ENCODE measurements at places on chromosomes 4 and X. TPM values are rescaled to one million over a fixed set of nuclear protein-coding genes. Genes with fewer than 3 reads are reported as not detected.

SPANXA1 gene
- not detected for total RNA-seq

DNA sequence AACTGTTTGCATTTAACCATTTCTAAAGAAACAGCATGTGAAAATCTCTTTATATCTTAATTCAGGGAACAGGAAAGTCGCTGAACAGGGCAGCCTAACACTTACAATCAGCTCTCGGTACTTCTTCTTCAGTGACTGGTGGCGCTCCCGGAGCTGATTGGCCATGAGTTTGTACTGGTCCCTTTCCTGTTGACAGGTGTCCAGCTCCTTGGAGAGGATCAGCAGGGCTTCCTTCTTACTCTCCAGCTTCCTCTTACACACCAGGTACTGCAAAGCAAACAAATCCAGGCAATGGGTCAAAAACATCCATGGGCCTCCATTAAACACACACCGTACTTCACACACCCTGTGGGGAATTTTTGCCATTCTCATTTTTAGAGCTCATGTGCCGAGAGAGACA lies 36.4 kb downstream of the CCDC149 start:
- H3K36me3 ChIP-seq = peaks cover 10% of the 10 kb centered on the region
- no peak overlapping the region for H3K4me3 ChIP-seq
- DNase-seq = no peak
- H3K27ac ChIP-seq = no peak overlapping the region
- peaks cover 16% of the 10 kb centered on the region for H3K4me1 ChIP-seq
- H3K27me3 ChIP-seq = no peaks in the 10 kb centered on the region

DNA sequence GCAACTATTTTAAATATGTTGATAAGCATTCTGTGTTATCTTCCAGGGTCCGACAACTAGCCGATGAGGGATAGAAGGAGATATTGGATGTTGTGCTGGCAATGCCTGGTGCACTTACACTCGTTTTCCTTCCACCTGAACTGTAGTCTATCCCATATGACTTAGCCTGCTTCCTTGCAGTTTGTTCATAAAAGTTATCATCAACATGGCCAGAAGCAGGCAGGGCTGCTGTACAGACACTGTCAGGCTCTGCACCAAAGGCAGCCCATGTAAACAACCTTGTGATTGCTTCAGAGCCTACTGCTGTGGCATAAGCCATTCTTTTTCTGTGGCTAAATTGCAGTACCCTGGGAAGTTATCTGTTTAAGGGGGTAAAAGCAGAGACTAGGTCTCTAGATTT lies 1.6 kb downstream of the MAPK10 start:
- H3K27me3 ChIP-seq = no peaks in the 10 kb centered on the region
- no peak overlapping the region for H3K4me3 ChIP-seq
- DNase-seq = no peak
- H3K36me3 ChIP-seq = no peaks in the 10 kb centered on the region
- H3K4me1 ChIP-seq = peaks cover 40% of the 10 kb centered on the region

- no peaks in the 10 kb centered on the region for H3K36me3 ChIP-seq
- H3K27ac ChIP-seq = no peak overlapping the region
- H3K4me1 ChIP-seq = peaks cover 22% of the 10 kb centered on the region
- H3K4me3 ChIP-seq = no peak overlapping the region
- no peaks in the 10 kb centered on the region for H3K27me3 ChIP-seq
Observed at GRCh38 chrX:131977619-131978018, 45.5 kb upstream of the STK26 start.

DNA sequence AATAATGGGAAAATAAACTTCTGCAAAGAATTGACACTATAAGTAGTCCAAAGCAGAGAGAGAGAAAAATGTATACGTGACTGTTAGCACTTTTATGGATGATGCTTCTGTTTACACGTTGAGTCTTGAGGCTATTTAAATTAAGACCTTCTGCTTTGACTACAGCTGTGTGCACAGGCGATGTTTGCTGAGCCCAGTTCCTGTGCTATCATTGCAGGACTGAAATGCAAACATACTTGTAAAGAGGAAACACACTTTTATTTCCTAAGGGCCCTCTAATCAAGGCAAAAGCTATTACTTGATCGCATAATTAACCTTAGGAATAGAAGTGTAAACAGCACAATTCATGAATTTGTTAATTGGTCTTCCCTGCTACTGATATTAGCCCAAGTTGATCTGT lies 226.9 kb downstream of the FBXW7 start:
- no peaks in the 10 kb centered on the region for H3K36me3 ChIP-seq
- no peak overlapping the region for H3K27ac ChIP-seq
- H3K4me3 ChIP-seq = no peak overlapping the region
- no peaks in the 10 kb centered on the region for H3K27me3 ChIP-seq
- DNase-seq = no peak
- H3K4me1 ChIP-seq = peaks cover 27% of the 10 kb centered on the region

DNA sequence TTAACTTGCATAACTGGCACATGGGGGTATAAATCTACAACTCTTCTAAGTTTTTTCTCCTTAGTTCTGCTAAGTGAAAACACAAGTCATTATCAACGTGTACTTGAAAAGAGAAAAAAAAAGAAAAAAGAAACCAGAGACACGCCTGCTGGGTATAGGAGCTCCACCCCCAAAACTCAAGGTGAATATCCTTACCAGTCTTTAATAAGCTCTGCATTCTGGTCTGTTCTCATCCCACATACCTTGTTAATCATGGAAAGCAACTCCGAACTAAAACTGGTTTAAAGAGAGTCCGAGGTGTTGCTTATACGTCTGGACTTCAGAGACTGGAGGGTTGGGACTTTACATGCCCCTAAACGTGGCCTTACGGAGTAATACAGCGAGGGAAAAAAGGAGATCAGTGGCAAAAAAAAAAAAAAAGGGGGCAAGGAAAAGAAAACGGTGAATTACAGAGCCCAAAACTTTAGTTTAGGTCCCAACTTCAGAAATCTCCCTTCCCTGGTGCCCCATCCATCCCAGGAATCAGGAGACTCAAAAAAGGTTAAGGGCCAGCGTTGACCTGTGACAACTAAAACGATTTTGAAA lies 1.0 kb downstream of the PGRMC2 start:
- H3K27me3 ChIP-seq = no peaks in the 10 kb centered on the region
- peaks cover 46% of the 10 kb centered on the region for H3K4me1 ChIP-seq
- H3K27ac ChIP-seq = peak overlapping the region; percentile 97
- H3K36me3 ChIP-seq = peaks cover 15% of the 10 kb centered on the region
- no peak for DNase-seq

- no peak overlapping the region for H3K27ac ChIP-seq
- peaks cover 17% of the 10 kb centered on the region for H3K4me1 ChIP-seq
- H3K36me3 ChIP-seq = no peaks in the 10 kb centered on the region
- peak; percentile 21 for DNase-seq
- no peak overlapping the region for H3K4me3 ChIP-seq
Observed at GRCh38 chr4:158253350-158253980, 43.2 kb downstream of the TMEM144 start.

- H3K27ac ChIP-seq = no peak overlapping the region
- no peaks in the 10 kb centered on the region for H3K4me1 ChIP-seq
- no peak for DNase-seq
- no peak overlapping the region for H3K4me3 ChIP-seq
Observed at GRCh38 chr4:7251321-7251720, 59.0 kb downstream of the SORCS2 start.

PCDH10 gene
- 13.9 TPM for total RNA-seq

INTU gene
- total RNA-seq = 18.6 TPM

- DNase-seq = no peak
- H3K4me3 ChIP-seq = no peak overlapping the region
- peak overlapping the region; percentile 50 for H3K27ac ChIP-seq
- no peaks in the 10 kb centered on the region for H3K27me3 ChIP-seq
Observed at GRCh38 chr4:124030147-124030546, 633.6 kb downstream of the SPRY1 start.

ANK2 gene
- 27.9 TPM for total RNA-seq

DNA sequence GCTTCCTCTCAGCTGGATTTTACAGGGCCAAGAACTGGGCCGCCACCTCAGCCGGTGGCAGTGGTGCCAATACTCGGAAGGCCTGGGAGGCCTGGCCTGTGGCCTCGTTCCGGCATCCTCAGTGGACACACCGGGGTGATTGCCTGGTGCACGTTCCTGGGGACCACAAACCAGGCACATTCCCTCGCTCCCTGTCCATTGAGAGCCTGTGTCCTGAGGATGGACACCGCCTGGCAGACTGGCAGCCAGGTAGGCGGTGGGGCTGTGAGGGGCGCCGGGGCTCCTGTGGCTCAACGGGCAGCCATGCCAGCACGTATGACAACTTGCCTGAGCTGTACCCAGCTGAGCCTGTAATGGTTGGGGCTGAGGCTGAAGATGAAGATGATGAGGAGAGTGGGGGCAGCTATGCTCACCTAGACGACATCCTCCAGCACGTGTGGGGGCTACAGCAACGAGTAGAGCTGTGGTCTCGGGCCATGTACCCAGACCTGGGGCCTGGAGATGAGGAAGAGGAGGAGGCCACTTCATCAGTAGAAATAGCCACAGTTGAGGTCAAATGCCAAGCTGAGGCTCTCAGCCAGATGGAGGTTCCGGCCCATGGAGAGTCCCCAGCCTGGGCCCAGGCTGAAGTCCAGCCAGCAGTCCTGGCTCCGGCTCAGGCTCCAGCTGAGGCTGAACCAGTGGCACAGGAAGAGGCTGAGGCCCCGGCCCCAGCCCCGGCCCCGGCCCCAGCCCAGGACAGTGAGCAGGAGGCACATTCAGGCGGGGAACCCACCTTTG lies 70.4 kb downstream of the STARD8 start:
- H3K36me3 ChIP-seq = peaks cover 2% of the 10 kb centered on the region
- H3K27me3 ChIP-seq = no peaks in the 10 kb centered on the region
- H3K27ac ChIP-seq = no peak overlapping the region
- peaks cover 9% of the 10 kb centered on the region for H3K4me1 ChIP-seq
- H3K4me3 ChIP-seq = no peak overlapping the region
- DNase-seq = no peak

DNA sequence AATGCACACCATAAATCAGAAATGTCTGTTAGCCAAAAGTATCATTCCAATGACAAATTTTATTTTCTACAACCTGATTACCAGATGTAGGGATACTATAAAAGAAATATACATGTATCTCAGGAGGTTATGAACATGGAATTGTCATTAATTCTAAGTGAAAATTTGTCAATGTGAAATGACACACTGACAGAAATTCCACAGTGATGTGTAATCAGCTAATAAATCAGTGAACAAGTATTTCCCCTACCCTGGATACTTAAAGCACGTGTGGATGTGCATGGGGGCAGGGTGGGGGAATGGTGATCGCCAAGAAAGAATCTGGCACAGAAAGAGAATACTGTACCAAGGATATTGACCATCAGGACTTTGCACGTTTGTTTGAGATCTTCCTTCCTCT lies 123.6 kb downstream of the SH3RF1 start:
- H3K4me1 ChIP-seq = peaks cover 32% of the 10 kb centered on the region
- no peak for DNase-seq
- H3K4me3 ChIP-seq = no peak overlapping the region
- H3K36me3 ChIP-seq = peaks cover 4% of the 10 kb centered on the region

DNA sequence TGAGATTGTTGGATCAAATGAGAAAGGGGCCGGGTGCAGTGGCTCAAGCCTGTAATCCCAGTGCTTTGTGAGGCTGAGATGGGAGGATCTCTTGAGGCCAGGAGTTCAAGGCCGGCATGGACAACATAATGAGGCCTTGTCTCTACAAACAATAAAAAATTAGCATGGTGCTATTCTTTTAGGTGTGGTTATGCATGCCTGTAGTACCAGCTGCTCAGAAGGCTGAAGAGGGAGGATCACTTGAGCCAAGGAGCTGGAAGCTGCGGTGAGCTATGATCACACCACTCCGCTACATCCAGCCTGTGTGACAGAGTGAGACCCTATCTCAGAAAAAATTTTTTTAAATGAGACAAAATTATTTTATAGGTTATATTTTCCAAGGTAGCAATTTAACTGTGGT lies 49.7 kb upstream of the TMEM150C start:
- DNase-seq = no peak
- no peaks in the 10 kb centered on the region for H3K27me3 ChIP-seq
- H3K4me1 ChIP-seq = no peaks in the 10 kb centered on the region
- H3K4me3 ChIP-seq = no peak overlapping the region
- H3K27ac ChIP-seq = no peak overlapping the region

DNA sequence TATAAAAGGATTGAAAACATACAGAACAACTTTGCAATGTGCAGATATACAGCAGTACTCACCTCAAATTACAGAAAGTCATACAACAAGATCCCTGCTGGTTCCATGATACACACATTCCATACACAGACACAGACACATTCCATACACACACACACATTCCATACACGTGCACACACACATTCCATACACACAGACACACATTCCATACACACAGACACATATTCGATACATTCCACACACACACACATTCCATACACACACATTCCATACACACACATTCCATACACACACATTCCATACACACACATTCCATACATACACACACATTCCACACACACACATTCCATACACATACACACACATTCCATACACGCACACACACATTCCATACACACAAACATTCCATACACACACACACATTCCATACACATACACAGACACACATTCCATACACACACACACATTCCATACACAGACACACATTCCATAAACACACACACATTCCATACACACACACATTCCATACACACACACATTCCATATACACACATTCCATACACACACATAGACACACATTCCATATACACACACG lies 13.7 kb downstream of the LINC00632 start:
- H3K4me3 ChIP-seq = no peak overlapping the region
- DNase-seq = no peak
- no peaks in the 10 kb centered on the region for H3K4me1 ChIP-seq
- no peaks in the 10 kb centered on the region for H3K27me3 ChIP-seq
- H3K27ac ChIP-seq = no peak overlapping the region
- no peaks in the 10 kb centered on the region for H3K36me3 ChIP-seq

GRCh38 chr4:7410446-7410845 lies 24.3 kb downstream of the PSAPL1 start:
- no peak for DNase-seq
- H3K4me3 ChIP-seq = no peak overlapping the region
- H3K36me3 ChIP-seq = peaks cover 9% of the 10 kb centered on the region
- H3K27ac ChIP-seq = no peak overlapping the region

DNA sequence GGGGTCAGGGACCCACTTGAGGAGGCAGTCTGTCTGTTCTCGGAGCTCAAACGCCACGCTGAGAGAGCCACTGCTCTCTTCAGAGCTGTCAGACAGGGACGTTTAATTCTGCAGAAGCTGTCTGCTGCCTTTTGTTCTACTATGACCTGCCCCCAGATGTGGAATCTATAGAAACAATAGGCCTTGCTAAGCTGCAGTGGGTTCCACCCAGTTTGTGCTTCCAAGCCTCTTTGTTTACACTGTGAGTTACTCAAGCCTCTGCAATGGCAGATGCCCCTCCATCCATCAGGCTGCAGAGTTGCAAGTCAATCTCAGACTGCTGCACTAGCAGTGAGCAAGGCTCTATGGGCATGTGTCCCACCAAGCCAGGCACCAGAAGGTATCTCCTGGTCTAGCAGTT lies 158.1 kb downstream of the DTHD1 start:
- no peaks in the 10 kb centered on the region for H3K27me3 ChIP-seq
- no peaks in the 10 kb centered on the region for H3K4me1 ChIP-seq
- DNase-seq = no peak

MSANTD1 gene
- 0.99 TPM for total RNA-seq

BLOC1S4 gene
- total RNA-seq = 21.9 TPM

GRCh38 chrX:13482746-13483541 lies 86.5 kb upstream of the EGFL6 start:
- H3K27me3 ChIP-seq = no peaks in the 10 kb centered on the region
- DNase-seq = no peak
- no peak overlapping the region for H3K4me3 ChIP-seq
- peaks cover 15% of the 10 kb centered on the region for H3K4me1 ChIP-seq
- H3K36me3 ChIP-seq = no peaks in the 10 kb centered on the region
